ENCODE measurements at places on chromosomes 5 and 9.
A peak's percentile ranks its signal among the peaks of the same experiment; 100 is the strongest.

DNA sequence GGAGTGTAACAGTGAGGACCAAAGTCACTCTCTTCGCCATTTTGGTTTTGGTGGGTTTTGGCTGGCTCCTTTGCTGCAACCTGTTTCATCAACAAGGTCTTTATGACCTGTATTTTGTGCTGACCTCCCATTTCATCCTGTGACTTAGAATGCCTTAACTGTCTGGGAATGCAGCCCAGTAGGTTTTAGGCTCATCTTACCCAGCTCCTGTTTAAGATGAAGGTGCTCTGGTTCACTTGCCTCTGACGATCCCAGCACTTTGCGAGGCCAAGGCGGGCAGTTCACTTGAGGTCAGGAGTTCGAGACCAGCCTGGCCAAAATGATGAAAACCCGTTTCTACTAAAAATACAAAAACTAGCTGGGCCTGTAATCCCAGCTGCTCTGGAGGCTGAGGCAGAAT, 1.8 kb upstream of the CKS2 start:
- no peak for DNase-seq

DNA sequence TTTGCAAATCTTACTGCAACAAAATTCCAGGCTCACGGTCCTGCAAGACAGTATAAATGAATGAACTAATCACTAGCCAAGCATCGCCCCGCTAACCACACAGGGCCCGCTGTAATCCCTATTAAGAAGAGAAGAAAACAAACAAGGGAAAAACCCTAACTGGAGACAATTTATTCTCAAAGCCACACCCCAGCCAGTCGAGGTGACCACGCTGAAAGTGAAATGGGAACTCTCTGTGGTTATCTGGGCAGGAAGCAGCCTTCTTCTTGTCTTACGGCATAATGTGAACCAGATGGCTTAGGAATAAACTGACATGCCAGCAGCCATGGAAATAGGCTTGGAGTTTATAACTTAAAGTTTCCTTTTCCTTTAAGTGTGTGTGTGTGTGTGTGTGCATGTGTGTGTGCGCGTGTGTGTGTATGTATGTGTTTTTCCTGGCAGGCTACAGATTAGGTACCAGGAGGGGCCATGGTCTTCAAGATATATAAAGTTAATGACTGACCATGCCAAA, 120.2 kb downstream of the SEMA6A start:
- no peak for DNase-seq

DNA sequence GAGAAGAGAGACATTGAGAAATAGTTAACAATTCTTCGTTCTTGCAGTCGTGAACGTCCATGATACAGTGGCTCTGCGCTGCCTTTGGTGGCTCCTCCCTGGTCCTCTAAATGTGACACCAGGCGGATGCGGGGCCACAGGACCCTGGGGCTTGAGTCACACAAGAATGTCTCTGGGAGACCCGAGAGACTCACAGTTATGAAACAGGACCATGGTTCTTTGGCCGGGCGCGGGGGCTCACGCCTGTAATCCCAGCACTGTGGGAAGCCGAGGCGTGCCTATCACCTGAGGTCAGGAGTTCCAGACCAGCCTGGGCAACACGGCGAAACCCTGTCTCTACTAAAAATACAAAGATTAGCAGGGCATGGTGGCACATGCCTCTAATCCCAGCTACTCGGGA, 767 bp upstream of the ZDHHC11 start:
- DNase-seq: no peak

- DNase-seq: peak; percentile 85
Measured at GRCh38 chr5:83473346-83474160, 2.0 kb downstream of the VCAN start.

DNA sequence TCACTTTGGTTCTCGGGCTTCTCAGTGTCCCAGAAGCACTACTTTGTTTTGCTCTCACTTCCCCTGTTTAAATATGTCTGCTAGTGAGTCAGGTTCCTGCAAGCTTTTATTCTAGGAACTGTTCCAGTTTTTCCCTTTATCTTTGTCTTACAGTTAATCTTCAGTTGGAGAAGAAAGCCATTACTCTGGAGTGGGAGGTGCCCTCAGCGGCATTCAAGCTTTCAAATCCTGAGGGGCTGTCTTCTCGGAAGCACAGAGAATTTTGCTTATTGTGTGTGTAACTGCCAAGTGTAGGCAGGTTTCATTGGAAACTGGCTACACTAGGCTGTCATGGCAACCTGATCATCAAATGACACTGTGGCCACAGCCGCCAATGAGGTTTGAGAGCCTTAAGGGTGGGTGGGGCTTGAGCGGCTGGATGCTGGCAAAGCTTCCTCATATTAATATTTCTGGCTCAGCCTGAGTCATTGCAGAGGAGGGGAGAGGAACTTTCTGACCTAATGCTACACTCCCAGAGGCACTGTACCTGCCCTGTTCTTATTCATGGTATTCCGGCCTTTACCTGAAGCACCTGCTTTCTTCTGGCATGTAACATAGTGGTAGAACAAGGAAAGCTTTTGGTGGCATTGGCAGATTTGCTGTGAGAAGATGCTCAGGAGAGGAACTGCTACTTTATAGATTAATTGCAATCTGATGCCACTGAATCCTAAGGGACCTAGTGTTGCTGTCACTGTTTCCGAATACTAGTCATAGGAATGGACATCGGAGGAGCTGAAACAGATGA, 26.3 kb downstream of the SLC25A25 start:
- DNase-seq: peak; percentile 81

DNA sequence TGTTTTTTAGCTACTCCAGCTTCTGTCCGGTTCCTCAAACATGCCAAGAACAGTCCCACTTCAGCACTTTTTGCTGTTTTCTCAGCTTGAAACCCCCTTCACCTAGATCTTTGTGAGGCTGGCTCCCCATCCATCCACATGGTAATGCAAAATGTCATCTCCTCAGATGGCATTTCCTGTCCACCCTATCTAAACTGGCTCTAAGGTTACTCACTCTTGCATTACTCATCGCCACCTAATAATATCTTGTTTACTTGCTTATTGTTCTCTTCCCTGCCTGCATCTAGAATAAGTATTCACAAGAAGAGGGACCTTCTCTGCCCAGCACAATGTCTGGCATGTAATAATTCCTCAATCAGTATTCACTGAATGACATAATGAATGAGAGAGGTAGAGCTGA, 220.1 kb downstream of the FAM114A2 start:
- no peak for DNase-seq

DNA sequence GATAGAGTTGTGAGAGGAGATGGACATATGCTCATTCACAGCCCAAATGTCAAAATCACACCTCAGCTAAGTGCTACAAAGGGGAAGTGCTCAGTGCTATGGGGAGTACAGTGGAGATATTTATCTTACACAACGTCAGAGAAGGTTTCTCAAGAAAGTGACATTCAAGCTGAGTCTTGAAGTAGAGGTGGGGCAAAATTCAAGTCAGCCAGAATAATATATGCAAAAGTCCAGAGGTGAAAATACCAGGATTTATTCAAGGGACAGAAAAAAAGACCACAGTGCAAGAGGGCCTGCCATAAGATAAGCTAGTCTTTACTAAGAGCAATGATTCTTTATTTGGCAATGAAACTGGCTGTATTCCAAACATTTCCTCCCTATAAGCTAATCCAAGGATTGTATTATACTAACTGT, 327.8 kb upstream of the PIK3R1 start:
- no peak for DNase-seq

GRCh38 chr5:157165668-157166067, 396 bp downstream of the GARIN3 start:
- DNase-seq: no peak

DNA sequence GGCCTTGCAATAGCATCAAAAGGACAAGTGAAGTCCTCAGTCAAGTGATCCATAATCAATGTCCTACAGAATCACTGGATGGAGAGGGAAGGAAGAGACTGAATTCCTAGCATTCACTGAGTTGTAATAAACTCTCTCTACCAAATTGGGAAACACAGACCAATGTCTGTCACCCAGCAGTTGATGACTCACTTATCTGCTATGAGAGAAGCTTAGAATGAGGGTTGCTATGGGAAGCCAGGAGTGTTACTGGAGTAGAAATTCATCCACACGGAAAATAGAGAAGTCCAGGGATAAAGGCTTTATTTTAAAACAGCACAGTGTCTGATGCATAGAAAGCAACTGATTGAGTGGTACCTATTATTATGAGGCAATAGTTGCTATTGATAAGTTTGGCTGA, 407.4 kb downstream of the BRINP1 start:
- no peak for DNase-seq
